ENCODE measurements at places on chromosomes 12 and 14.

GRCh38 chr14:64645220-64645892 lies 58.9 kb upstream of the PLEKHG3 start:
- no peak for DNase-seq

- no peak for DNase-seq
Observed at GRCh38 chr12:64059685-64060084, 162.4 kb downstream of the KICS2 start.

- no peak for DNase-seq
Observed at GRCh38 chr14:57898837-57899572, 33.1 kb upstream of the SLC35F4 start.

GRCh38 chr14:22427771-22428231 lies 161.2 kb downstream of the DAD1 start:
- peak; percentile 54 for DNase-seq

GRCh38 chr14:88660056-88660455 lies 97.2 kb downstream of the ZC3H14 start:
- no peak for DNase-seq

DNA sequence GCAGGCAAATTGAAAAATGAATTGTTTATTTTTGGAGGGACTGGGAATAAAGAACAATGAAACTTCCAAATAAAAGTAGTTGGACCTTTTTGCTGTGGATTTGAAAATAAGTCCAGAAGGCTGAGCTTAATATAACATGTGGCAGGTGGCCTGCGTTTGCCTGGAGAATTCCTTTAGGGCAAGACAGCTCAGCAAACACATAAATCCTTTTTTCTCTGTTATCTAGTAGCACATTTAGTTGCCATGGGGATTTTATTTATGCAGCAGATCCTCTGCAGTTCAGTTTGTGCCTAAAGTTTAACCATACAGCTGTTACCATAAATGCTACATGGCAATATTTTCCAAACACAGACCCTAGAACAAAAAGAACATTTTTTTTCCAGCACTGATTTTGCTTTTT lies 180.0 kb downstream of the NPAS3 start:
- no peak for DNase-seq

DNA sequence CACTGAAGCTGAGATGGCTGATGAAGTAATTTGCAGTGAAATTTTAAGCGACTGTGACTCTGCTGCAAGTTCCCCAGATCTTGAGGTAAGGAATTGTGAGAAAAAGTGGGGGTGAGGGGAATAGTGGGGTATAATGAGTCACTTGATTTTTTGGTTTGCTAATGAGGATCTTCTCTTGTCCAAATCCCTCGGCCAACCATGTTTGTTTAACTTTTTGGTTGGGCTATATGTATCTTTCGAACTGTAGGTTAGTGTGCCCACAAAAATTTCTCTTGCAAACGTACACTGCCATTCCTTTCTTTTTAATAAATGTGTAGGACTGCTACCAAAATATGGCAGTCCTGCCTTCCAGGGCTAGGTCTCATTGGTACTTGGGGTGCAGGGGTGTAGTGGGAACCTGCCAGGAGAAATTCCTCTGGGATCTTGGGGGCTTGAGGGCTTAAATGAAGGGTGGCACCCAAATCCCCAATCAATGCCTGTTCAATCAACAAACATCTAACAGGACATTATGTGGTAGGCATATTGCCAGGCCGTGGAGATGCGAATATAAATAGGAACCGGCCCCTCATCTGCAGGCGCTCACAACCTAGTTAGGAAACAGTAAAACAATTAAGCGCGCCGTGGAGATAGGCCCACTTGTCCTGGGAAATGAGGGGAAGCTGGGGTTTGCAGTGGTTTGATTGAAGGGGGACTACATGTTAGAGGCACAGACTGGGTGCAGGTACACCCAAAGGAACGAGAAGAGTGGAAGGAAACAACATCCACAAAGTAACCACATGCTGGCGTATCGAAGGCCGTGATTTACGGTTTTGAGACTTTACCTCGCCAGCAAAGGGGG lies 1.3 kb upstream of the PABPN1 start:
- no peak for DNase-seq

DNA sequence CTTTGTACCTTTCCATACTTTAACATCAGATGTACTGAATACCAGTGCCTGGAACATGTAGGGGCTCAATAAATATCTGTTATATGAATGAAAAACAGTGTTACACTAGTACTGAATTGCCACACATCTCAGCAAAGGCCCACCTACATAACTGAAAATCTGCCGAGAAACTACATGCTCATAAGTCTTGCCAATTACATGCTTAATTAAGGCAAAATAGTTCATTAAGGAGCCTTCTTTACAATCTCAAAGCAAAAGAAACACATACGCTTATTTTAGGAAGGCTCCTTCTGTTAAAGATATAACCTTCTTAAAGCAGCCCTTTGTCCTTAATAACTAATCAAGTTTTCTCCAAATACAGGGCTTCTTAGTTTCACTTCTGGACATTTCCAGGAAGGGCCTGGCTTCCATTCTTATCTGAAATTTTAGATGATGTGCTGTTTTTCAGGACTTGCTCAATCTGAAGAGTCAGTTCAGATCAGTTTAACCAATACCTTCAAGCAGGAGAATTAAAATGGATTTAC lies 11.5 kb downstream of the LIMA1 start:
- DNase-seq = no peak

- no peak for DNase-seq
Observed at GRCh38 chr12:82366197-82366596, 7.9 kb downstream of the METTL25 start.

All from lower lobe of right lung (tissue), 2 donors.